ENCODE measurements at places on chromosomes 16 and 17.

GRCh38 chr17:5247621-5248020 lies 13.0 kb upstream of the SCIMP start:
- DNase-seq, result no peak

DNA sequence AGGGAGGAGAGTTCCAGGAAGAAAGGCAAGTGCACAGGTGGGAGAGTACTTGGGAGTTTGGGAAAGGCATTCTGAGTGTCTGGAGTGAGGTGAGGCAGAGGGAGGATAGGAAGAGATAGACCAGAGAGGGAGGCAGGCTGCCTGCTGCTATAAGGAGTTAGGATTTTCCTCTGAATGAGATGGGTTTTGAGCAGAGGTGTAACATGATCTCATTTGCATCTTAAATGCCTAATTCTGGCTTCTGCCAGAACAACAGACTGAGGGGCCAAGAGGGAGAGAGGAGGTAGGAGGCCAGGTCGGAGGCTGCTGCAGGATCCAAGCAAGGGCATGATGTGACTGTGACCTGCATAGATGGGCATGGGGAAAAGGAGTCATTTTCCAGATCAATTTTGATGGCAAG lies 31.5 kb upstream of the IRX6 start:
- DNase-seq, result no peak

DNA sequence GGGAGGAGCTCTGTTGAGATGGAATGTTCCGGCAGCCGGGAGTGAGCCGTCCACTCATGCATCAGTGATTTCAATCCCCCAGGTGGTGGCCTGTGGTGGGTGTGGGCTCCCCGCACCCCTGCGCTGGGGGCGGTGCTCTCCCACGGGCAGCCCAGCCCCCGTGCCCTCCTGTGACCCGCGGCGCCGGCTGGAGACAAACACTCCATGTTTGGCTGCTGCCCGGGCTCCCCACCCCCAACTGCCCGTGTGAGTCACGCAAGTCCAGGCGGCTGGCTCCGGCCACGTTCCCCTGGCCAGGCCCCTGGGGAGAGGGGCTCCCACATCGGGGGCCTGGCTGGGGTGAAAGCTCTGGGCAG lies 29.4 kb downstream of the CACNA1H start:
- DNase-seq, result no peak

GRCh38 chr17:48523010-48523409 lies 7.8 kb downstream of the HOXB1 start:
- no peak for DNase-seq

DNA sequence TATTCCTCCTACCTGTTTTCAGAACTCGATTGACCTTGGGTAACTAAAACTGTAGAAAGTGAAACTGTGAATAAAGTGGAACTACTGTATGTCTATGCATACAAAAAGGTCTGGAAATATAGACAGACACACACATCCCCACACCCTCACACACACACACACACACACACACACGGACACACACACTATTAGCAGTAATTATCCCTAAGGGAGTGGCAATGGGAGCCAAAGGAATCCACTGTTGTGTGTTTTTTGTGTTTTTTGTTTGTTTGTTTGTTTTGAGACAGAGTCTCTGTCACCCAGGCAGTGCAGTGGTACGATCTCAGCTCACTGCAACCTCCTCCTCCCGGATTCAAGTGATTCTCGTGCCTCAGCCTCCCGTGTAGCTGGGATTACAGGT lies 26.6 kb upstream of the SRCIN1 start:
- no peak for DNase-seq

DNA sequence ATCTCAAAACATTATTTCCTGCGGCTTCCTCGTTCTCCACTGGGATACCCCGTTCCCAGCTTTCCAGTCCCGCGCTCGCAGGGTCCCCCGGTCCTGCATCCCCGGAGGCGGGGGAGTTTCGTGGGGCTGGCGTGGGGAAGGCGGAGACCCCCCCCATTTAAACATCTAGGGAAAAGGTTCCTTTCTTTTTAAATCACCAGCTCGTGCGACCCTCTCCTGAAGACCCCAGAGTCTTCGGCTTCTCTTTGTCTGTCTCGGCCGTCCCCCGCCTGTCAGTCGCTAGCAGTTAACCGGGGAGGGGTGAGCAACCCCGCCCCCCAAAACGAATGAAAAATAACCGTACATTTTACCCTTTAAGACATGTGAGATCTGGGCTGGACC lies 473 bp upstream of the IGF2BP1 start:
- DNase-seq, result no peak

DNA sequence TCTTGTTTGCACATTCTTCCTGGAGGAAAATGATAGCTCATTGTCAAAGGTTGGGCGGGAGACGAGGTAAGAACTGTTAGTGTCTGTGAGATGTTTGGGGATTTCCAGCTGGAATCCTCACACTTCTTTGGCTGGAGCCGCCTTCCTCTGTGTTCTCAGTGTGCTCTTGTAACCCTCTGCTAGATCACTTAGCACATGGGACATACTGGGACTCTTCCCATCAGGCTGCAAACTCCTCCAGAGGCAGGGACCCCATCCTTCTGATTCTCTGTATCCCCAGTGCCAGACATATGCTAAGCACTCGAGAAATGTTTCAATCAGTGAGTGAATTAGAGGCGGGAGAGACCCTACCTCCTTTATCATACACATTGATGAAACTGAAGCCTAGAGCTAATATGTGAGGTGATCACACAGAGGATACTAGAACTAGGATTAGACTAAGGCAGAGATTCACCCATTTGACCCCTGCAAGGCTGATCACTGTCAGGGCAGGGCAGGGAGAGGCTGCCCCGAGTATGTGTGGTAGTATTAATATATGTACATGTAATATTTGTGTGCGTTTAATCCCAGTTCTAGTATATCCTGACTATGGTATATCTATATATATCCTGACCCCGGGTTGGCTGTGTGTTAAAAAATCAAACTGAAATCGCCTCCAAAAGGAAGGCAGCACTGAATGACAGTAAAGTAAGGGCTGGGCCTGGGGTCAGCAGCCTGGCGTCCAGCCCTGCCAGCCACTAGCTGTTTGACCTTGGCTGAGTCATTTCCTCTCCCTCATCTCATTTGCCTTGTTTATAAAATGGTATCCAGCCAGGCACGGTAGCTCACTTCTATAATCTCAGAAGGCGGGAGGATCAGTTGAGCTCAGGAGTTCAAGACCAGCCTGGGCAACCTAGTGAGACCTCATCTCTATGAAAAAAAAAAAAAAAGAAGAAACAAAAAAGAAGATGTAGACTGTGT lies 75.5 kb upstream of the TBX2 start:
- no peak for DNase-seq

- DNase-seq, result no peak
These were observed 84.0 kb upstream of the TNRC6C start for GRCh38 chr17:77874303-77875050.

GRCh38 chr16:58318391-58318790 lies 23.6 kb upstream of the PRSS54 start:
- DNase-seq, result no peak

GRCh38 chr16:2339521-2340484 lies 725 bp downstream of the ABCA3 start:
- no peak for DNase-seq

DNA sequence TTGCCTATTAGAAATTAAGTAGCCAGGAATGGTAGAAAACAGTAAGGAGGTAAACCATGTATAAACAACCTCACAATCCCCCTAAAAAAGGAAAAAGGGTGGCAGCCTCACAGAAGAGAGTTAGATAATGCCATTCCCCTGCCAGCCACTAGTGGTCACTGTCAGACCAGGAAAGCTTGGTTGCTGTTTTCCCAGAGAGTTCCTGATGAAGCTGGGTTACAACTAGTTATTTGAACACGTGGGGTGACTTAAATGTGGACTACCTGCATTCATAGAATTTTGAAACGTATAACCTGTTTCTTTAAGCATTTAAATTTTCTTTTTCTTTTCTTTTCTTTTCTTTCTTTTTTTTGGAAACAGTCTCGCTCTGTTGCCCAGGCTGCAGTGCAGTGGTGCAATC lies 5.8 kb downstream of the GPRC5C start:
- DNase-seq, result no peak

- no peak for DNase-seq
These were observed 672.8 kb downstream of the MAF start for GRCh38 chr16:78927766-78928165.

DNA sequence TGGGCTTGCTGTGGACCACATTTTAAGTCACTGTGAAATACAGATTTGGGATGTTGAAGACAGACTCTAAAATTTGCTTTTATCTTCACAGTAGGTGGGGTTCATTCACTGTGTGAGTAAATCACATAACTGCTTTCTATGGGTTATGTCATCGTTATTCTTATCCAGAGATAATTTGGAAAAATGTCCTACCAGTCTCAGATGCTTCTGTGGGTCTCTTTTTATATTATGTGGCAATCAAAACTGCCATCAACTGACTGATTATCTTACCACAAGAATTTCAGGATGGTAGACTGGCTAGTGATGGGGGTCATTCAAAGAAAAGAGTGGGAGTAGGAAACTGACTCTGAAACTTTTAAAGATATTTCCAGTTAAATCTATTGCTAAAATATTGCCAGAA lies 3.1 kb downstream of the HSBP1 start:
- DNase-seq, result no peak

DNA sequence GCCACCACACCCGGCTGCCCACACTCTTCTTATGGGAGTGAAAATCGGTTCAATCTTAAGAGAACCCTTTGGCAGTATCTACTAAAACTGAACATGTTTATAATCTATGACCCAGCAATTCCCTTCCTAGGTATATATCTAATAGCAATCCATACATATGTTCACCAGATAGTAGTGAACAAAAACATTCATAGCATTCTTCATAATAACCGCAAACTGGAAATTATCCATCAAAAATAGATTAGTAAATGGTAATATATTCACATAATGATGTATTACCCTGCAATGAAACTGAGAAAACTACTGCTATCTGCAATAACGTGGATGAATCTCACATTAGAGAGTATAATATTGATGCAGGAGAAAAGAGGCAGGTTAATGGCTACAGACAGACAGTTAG lies 23.1 kb downstream of the COPRS start:
- no peak for DNase-seq

DNA sequence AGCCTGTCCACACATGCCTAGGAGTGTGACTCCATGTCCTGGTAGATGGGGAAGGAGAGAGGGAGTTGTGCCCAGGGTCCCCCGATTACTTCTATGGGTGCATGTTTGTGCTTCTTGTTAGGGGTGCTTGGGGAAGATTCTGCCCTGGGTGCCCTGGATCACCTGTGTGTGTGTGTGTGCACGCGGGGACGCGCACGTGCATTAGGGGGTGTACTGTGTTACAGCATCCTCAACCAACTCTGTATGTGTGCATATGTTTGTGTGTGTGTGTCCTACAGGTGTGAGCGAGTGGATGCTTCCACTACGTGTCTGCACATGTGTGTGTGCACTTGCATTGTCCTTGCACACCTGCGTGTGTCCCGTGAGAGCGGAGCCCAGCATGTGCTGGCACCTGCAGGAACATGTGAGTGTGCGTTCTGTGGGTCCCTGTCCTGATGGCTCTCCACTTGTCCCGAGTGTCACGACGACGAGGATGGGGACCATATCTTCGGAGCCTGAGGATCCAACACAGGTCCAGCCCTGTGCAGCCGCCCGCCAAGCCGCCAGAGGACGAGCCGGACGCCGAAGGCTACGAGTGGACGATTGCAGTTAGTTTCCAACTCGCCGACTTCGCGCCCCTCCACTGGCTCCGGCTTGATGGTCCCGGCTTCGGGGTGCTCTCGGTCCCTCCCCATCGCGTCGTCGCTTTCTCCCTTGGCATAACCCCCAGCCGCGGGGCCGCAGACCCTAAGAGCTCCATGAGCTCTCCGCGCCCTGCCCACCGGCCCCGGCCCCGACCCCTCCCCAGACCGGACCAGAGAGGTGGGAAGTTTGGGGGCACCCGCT lies 6.0 kb upstream of the TBC1D3B start:
- no peak for DNase-seq

GRCh38 chr16:63230421-63231040 lies 1194.3 kb upstream of the CDH8 start:
- DNase-seq, result no peak

DNA sequence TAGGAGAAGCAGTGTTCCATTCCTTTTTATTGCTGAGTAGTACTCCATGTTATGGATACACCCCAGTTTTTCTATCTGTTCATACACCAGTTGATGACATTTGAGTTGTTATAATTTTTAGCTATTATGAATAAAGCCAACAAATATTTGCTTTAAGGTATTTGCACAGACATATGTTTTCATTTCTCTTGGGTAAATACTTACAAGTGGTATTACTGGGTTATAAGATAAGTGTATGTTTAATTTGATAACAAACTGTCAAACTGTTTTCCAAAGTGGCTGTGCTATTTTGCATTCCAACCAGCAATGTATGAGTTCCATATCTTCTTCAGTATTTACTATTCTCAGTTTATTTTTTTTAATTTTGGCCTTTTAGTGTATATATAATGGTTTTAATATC lies 27.7 kb upstream of the GFOD2 start:
- no peak for DNase-seq

DNA sequence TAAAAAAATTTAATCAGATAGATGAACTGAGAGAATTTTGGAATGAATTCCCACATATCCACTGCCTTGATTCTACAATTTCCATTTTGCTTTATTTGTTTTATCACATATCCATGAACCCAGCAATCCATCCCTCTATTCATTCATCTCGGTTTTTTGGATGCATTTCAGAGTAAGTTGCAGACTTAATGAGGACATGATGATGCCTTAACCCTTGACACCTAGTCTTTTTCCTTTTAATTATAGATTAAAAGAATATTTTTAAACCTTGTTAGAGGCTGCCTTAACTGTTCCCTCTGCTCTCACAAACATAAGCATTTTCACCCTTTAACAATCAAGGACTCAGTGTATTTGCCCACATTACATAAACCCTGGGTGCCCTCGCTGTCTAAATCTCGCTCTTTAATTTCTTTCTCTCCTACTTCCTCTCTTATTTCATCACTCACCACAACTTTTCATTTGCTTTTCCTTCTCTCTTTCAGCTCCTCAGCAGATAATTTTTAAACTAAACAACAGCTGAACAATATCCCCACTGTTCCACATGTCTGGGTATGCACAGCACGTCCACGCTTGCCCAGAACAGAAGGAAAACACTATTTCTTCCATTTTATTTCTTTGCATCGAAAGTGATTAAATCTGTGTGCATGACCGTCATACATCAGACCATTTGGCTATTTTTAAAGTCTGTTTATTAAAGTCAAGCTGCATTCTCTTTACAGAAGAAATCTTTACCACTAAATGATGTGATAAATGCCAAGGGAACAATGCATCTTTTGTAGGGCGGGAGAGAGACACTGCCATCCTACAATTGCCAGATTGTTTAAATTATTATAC lies 39.9 kb downstream of the IQCK start:
- DNase-seq, result no peak

- DNase-seq, result no peak
These were observed 559 bp downstream of the CLUH start for GRCh38 chr17:2710803-2711607.

- DNase-seq, result peak; percentile 7
These were observed 41.5 kb downstream of the AIPL1 start for GRCh38 chr17:6393351-6393952.

- DNase-seq, result no peak
These were observed 38.5 kb downstream of the TBC1D16 start for GRCh38 chr17:79997011-79997660.

- DNase-seq, result no peak
These were observed 29.8 kb downstream of the GPATCH8 start for GRCh38 chr17:44473367-44473766.

Measured in NCI-H1436 treated with DMSO at 0.1 percent for 48 hours (cell line).